ENCODE measurements at places on chromosomes 11 and 22. TPM values are rescaled to one million over a fixed set of nuclear protein-coding genes. Genes with fewer than 3 reads are reported as not detected.

GRCh38 chr11:46846510-46846830 lies 390 bp upstream of the CKAP5 start:
- no peak for DNase-seq

Gene FGF4
- total RNA-seq = not detected

Gene AQP11
- 0.23 TPM for total RNA-seq

Gene OR51B4
- not detected for total RNA-seq

DNA sequence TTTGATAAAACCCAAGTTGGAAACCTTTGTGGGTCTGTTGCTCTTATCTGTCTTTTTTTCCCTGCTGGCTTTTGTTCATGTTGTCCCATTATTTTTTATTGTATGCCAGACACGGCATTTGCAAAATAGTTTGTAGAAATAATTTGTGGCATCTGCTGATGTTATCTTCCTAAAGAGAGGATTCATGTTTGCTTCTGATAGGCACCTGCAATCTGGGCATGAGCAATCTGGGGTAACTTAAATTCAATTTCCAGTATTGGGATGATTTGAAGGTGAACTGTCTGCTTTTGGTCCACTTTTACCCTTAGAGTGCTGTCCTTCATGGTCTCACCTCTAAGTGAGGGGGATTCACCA lies 126.9 kb downstream of the CEP164 start:
- DNase-seq = no peak
